ENCODE measurements at places on chromosomes 6 and 20. TPM values are rescaled to one million over a fixed set of nuclear protein-coding genes. Genes with fewer than 3 reads are reported as not detected.

BNIP5 gene
- not detected for total RNA-seq

CRISP3 gene
- not detected for total RNA-seq

DNA sequence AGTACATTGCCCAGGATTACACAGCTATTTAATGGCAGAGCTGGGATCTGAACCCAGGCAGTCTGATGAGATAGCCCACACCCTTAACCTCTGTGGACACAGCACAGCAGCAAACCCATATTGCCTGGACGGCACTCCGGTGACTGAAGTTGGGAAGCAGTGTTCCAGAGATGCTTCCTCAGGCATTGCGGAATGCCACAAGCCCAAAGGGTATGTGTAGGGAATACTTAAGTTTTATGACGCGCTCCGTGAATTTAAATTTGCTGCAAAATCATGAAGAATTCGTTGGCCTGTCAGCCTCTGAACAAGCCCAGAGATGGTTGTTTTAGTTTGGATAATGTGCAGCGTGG, 46.4 kb downstream of the PSMG4 start:
- no peak for DNase-seq

DNA sequence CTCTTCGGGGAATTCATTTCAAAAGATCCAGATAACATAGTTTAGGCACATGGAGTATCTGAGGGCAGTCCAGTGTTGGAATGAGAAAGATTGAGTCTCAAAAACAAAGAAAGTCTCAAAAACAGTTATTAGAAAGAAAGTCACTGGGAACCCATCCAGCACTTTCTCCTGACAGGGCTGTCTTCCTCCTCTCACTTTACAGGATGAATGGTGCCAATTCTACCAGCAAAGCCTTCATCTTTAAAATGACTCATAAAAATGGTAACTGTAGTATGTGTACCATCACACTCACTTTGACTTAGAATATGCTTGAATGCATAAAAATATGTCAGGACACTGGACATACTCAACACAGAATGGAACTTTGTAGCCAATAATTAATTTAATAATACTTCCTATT, 71.3 kb downstream of the SLC22A3 start:
- DNase-seq = no peak

All from activated naive CD8-positive, alpha-beta T cell treated with anti-CD3 and anti-CD28 coated beads for 36 hours (primary cell).